AG09309 (cell line): ENCODE measurements at places on chromosomes 16 and 17.

DNA sequence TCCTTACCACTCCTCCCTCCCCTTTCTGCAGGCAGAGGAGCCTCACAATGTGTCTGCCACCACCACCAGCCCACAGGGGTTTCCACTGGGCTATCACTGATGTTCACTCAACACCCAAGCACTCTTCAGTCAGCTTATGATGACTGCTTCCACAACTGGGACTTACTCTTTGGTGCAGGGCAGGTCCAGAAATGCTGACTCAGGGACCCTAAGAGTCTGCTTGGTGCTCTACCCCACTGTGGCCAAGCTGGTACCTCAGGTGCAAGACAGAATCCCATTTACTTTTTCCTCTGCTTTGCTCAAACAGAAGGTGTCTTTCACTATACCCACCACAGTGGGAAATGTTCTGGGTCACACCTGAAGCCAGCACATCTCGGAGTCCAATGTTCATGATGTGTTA lies 40.1 kb downstream of the ZNF267 start:
- no peak for DNase-seq

DNA sequence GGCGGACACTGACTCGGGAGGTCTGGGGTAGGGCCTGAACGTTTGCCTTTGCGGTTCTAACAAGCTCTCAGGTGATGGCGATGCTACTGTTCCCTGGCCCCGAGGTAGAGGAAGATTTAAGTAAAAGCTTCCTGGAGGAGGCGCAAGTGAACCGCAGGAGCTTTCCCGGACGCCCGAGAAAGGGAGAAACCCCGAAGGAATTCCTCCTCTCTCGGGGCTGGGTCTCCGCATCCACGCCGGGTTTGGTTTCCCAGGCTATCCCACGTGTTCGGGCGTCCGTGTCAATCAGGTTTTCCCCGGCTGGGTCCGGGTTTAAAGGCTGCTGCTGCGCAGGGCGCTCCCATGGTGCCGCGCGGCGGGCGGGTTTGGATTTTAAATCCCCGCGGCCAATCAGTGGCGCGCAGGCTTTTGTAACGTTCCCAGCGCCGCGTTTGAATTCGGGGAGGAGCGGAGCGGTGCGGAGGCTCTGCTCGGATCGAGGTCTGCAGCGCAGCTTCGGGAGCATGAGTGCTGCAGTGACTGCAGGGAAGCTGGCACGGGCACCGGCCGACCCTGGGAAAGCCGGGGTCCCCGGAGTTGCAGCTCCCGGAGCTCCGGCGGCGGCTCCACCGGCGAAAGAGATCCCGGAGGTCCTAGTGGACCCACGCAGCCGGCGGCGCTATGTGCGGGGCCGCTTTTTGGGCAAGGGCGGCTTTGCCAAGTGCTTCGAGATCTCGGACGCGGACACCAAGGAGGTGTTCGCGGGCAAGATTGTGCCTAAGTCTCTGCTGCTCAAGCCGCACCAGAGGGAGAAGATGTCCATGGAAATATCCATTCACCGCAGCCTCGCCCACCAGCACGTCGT lies at the start of gene PLK1:
Gene PLK1 (plus strand): TSS at position 460 of the 844 bp plus-strand sequence. CDS start 44 bp downstream, at position 504.
- DNase-seq = no peak

GRCh38 chr16:48024042-48024441 lies 131.8 kb downstream of the ABCC12 start:
- no peak for DNase-seq

GRCh38 chr17:67867591-67867990 lies 42.3 kb downstream of the BPTF start:
- DNase-seq = no peak

DNA sequence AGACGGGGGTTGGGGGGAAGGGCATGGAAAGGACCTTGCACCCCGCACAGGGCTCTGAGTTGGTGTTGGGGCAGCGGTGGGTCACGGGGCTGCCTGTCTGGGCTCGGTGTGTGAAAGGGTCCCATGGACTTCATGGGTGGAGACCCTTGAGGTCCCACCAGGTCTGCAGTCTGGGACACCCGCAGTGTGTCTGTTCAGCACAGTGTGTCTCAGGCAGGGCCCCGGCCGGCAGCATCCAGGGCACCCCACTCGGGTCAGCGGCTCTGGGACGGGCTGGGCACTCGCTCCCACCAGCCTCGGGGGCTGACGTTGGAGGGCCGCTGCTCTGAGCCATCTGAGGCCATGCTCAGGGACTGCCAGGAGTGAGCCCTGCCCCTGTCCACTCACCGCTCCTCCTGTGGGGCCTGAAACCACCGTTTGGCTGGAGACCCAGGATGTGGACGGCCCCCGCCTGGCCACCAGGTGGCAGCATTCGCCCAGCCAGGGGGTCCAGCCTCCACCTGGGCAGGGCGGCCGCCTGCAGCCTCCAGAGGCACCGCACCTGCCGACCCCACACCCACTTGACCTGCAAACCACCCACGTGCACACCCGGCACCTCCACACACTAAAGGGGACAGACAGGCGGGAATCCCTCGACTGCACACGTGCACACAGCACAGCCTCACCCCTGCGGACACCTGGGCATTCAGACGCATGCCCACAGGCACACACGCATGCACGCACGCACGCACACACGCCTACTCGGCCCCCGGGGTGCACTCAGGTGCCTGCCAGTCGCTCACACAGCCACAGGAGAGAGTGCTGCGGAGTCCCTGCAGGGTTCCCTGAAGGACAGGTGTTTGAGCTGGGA lies 10.1 kb upstream of the ZFPM1 start:
- DNase-seq = no peak

DNA sequence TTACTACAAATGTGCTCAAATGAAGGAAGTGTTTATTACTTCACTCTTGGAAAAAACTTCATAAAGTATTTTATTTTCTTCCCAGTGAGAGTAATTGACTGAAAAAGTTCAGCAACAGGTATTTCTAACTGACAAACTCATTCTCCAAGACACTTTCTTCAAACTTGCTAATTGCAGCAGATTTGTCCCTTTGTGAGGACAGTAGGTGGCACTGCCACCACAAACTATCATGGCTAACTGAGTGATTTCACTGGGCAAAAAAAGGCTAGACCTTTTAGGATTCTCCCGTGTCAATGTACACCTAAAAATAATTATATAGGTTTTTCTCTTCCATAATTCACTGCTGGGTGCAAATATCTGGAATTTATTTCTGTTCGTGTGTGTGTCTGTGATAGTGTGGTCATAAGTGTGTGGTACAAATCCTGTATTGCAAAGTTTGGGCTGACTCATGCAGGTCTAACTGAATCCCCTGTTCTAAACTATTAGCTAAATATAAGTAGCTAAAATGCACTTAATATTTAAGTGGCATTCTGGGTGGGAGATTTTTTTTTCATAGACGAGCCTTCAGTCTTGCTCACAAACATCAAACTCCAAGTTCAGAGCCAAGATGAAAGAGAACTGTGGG lies 3.9 kb downstream of the HS3ST3A1 start:
- no peak for DNase-seq

DNA sequence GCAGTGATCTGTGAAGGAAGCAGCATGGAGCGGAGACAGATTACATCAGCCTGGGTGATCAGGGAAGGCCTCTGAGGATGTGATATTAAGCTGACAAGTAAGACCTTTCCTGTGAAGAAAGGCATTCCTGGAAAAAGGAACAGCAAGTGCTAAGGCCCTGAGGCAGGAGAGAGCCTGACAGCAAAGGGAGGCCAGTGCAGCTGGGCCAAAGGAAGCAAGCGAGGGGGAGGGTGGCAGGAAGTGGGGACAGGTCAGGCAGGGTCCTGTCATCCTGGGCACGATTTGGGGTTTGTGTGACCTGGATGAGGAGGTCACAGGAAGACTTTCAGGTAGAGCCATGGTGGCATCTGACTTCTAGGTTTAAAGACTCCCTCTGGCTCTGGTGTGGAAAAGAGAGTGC lies 12.3 kb downstream of the CPNE2 start:
- no peak for DNase-seq

- no peak for DNase-seq
Measured at GRCh38 chr17:55612691-55613141, 101.5 kb upstream of the SMIM36 start.

DNA sequence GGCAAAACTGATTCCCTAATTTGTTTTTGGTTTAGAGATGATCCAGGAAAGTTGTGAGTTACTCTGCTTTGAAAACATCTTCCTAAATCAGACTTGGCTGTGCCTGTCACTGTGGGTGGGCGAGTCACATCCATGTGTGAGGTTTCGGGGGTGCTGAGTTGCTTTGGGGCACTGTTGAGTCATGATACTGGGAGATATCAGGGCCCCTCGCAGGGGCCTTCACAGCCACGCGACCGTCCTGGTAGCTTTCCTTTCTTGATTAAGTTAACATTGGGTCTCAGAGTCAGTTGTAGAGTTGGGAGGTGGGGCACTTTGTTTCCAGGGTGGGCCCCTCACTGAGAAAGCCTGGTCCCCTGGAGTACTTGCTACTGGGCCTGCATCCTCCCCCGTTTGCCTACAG lies 58.3 kb upstream of the LGALS9 start:
- no peak for DNase-seq

DNA sequence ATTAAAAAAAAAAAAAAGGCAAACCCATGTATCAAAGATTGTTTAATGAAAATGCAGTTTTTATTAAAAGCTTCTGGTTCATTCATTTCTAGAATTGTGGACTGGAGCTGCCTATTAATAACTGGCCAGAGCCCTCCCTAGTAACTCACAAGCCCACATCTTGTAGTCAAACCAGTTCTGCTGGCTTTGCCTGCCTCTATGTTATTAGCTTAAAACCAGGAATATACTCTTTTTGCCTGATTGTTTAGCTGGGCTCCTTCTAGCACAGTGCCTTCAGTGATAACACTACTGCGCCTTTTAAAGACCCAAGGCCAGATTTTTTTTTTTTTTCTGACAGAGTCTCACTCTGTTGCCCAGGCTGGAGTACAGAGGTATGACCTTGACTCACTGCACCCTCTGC lies 26.0 kb downstream of the TAC4 start:
- DNase-seq = no peak

DNA sequence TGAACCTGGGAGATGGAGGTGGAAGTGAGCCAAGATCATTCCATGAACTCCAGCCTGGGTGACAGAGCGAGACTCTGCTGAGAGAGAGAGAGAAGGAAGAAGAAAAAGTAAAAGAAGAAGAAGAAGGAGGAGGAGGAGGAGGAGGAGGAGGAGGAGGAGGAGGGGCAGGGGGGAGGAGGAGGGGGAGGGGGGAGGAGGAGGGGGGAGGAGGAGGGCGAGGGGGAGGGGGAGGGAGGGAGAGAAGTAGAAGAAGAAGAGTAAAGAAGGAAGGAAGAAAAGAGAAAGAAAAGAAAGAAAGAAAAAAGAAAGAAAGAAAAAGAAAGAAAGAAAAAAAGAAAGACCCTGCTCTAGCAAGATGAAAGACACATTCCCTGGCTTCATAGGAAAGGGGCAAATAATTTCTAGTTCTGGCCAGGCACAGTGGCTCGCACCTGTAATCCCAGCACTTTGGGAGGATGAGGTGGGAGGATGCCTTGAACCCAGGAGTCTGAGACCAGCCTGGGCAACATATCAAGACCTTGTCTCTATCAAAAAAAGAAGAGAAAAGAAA lies 23.6 kb downstream of the SOCS1 start:
- no peak for DNase-seq

DNA sequence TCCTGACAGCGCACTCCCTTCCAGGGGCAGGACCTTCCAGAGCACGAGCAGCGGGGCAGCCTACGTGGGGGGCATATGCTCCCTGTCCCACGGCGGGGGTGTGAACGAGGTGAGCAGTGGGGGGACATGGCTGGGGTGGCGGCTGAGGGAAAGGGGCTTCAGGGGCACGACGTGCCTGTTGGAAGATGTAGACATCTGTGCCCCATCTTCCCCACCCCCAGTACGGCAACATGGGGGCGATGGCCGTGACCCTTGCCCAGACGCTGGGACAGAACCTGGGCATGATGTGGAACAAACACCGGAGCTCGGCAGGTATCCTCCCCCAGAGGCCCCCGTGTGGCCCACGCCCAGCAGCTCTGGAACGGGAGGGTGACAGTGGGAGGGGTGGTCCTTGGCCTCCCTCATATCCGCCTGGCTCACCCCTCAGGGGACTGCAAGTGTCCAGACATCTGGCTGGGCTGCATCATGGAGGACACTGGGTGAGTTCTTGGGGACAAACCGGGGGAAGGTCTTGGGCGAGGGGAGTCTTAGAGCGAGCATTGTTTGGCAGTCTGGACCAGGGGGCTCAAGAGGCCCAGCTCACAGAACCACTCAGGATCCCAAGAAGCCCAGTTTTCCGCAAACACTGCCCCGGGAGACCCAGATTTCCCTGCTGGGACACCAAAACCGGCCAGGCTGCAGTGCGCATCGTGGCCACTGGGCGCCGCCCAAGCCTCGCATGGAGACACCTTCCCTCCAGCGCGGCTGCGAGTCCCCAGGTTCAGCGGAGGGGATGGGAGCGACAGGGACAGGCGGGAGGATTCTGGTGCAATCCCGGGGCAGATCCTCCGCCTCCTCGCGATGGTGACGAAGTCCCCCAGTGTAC lies 15.7 kb downstream of the ADAM11 start:
- no peak for DNase-seq

- no peak for DNase-seq
Measured at GRCh38 chr16:61892531-61892930, 143.7 kb downstream of the CDH8 start.
